ENCODE measurements at places on chromosomes 1 and 21. TPM values are rescaled to one million over a fixed set of nuclear protein-coding genes. Genes with fewer than 3 reads are reported as not detected.

GRCh38 chr1:99659755-99660210 lies 13.9 kb downstream of the PALMD start:
- no peaks in the 10 kb centered on the region for H3K27me3 ChIP-seq
- H3K27ac ChIP-seq: no peak overlapping the region
- no peaks in the 10 kb centered on the region for H3K4me1 ChIP-seq
- H3K36me3 ChIP-seq: no peaks in the 10 kb centered on the region

GRCh38 chr1:1019122-1019999 lies 559 bp upstream of the AGRN start:
- H3K36me3 ChIP-seq: no peaks in the 10 kb centered on the region
- no peak for DNase-seq
- H3K4me3 ChIP-seq: no peak overlapping the region
- H3K27me3 ChIP-seq: no peaks in the 10 kb centered on the region
- peaks cover 14% of the 10 kb centered on the region for H3K4me1 ChIP-seq

WDR77 gene
- 57.5 TPM for total RNA-seq

DNA sequence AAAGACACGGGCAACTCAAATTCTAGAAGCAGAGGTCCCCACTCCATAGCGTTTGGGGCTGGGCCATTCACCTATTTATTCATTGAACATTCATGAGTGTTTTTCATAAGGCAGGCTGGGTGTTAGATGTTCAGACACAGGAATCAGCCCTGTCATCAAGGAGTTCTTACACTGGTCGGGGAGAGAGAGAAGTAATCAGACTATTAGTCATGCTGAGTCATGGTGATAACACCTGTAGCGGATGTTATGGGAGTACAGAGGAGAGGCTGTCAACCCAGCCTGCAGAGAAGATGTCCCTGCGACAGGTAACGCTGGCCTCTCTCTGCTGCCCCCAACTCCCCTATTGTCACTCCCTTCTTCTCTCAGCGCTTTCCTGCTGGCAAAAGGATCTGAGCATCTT lies 17.2 kb downstream of the LY9 start:
- no peaks in the 10 kb centered on the region for H3K4me1 ChIP-seq
- no peaks in the 10 kb centered on the region for H3K27me3 ChIP-seq
- no peak overlapping the region for H3K4me3 ChIP-seq
- DNase-seq: no peak

GRCh38 chr1:29758781-29759499 lies 522.6 kb downstream of the PTPRU start:
- no peaks in the 10 kb centered on the region for H3K36me3 ChIP-seq
- H3K4me3 ChIP-seq: no peak overlapping the region
- DNase-seq: no peak

- H3K4me3 ChIP-seq: no peak overlapping the region
- no peaks in the 10 kb centered on the region for H3K36me3 ChIP-seq
- no peak overlapping the region for H3K27ac ChIP-seq
- peaks cover 8% of the 10 kb centered on the region for H3K4me1 ChIP-seq
- peaks cover 21% of the 10 kb centered on the region for H3K27me3 ChIP-seq
Measured at GRCh38 chr1:29237852-29238619, 1.7 kb downstream of the PTPRU start.

ST6GALNAC5 gene
- total RNA-seq: not detected

DNA sequence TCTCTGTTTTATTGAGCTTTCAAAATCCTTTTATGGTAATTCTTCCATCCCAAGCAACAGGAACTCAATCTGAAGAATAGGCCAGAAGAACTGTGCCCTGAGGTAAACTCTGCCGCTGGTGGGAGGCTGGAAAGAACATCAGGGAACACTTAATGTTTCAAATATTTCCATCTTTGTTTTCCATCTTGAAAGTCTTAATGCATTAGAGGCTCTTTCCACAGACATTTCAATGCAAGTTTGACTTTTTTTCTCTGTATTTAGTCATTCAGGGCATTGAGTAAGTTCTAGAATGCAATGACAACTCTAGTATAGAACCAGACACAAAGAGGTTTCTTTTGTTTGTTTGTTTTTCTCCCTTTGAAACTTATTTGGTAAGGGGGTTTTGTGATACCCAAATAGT lies 61.5 kb downstream of the KIAA0040 start:
- H3K36me3 ChIP-seq: no peaks in the 10 kb centered on the region
- DNase-seq: no peak
- H3K27ac ChIP-seq: peak overlapping the region; percentile 4
- peaks cover 28% of the 10 kb centered on the region for H3K4me1 ChIP-seq
- no peaks in the 10 kb centered on the region for H3K27me3 ChIP-seq
- no peak overlapping the region for H3K4me3 ChIP-seq

PLA2G4A gene
- total RNA-seq: 1.1 TPM

DNA sequence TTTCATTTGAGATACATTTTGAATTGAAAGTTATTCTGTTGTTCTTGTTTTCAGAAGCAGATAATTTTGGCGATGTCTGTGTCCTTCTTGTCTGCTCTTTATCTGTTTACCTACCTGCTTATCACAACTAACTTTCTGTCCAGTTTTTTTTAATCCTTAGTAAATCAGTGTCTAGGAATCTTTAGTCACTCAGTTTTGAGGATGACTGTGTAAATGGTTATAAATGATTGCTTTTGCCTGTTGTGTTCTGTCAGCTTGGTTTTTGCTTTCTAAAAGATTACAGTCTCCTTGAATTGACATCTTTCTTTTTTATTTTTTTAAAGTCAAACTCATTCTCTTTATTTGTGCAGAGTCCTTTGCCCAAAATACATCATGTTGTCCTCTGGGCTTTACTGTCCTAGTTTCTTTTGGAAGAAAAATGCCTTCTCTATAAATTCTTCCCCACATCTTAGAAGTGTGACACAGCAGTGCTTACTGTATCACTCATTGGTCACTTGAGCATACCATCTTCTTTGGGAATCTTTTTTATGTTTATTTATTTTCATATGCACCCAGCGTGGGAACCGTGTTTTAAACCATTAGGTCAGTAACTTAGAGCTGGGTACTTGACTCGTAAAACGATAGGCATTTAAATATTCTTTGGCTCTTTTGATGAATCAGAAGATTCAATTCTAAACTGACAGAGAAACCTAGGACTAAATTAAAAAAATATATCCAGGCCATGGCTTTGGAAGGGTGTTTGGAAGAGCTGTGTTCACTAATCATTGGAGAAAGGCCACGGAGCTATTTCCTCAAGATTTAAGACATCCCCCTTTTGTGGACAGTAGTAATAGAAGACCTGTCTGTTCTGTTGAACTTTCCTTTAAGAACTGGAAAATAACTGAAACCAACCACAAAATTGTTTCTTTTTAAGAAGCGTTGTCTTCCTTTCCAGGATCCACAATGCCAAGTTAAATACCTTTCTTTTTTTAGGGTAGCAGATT lies 20.9 kb downstream of the LAMC1 start:
- H3K4me1 ChIP-seq: peaks cover 36% of the 10 kb centered on the region
- no peak for DNase-seq
- no peak overlapping the region for H3K27ac ChIP-seq
- no peaks in the 10 kb centered on the region for H3K27me3 ChIP-seq

TMEM52 gene
- not detected for total RNA-seq

GRCh38 chr1:172960019-172960418 lies 90.7 kb downstream of the TNFSF18 start:
- no peak overlapping the region for H3K27ac ChIP-seq
- no peaks in the 10 kb centered on the region for H3K36me3 ChIP-seq
- H3K27me3 ChIP-seq: no peaks in the 10 kb centered on the region
- no peaks in the 10 kb centered on the region for H3K4me1 ChIP-seq
- DNase-seq: no peak

S100A1 gene
- total RNA-seq: not detected

GIPC2 gene
- 0.08 TPM for total RNA-seq

MYOG gene
- not detected for total RNA-seq

DNA sequence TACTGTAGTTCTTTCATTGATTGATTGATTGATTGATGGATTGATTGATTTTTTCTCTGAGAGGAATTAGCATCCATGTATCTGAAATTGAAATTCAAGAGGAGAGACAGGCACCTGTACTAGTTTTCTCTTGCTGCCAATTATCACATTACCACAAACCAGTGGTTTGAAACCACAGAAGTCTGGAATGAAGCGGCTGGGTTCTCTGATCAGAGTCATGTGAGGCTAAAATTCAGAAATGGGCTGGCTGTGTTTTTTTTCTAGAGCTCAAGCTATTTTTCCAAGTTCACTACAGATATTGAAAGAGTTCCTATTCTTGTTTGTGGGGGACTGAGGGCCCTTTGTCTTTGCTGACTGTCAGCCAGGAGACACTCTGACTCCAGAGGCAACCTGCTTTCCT lies 10.0 kb downstream of the NBPF3 start:
- H3K4me3 ChIP-seq: no peak overlapping the region
- no peak overlapping the region for H3K27ac ChIP-seq
- H3K36me3 ChIP-seq: no peaks in the 10 kb centered on the region
- H3K27me3 ChIP-seq: no peaks in the 10 kb centered on the region

OR2M7 gene
- not detected for total RNA-seq

GRCh38 chr1:11616766-11617165 lies 37.5 kb downstream of the FBXO2 start:
- H3K4me1 ChIP-seq: no peaks in the 10 kb centered on the region
- no peak overlapping the region for H3K27ac ChIP-seq
- DNase-seq: no peak
- no peaks in the 10 kb centered on the region for H3K27me3 ChIP-seq
- no peak overlapping the region for H3K4me3 ChIP-seq

GRCh38 chr1:185300152-185300551 lies 16.9 kb downstream of the IVNS1ABP start:
- H3K36me3 ChIP-seq: peaks cover 46% of the 10 kb centered on the region
- H3K4me1 ChIP-seq: no peaks in the 10 kb centered on the region
- H3K27ac ChIP-seq: no peak overlapping the region
- H3K27me3 ChIP-seq: no peaks in the 10 kb centered on the region
- H3K4me3 ChIP-seq: no peak overlapping the region
- DNase-seq: no peak

DNA sequence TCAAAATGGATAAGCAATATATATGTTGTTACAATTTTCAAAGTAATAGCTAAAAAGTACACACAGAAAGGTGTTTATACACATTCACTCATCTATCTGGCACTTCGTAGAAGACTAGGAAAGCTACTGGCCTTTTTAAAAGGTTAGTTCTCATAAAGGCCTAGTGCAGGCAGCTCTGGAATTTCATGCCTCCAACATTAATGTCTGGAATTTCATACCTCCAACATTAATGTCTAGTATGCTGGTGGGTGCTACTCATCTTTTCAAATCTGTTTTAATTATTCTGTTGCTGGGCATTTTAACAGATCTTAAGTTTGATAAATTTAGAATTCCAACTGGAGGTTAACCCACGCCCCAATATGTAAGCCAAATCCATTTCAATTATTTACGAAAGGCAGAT lies 124.2 kb downstream of the AKT3 start:
- no peak overlapping the region for H3K4me3 ChIP-seq
- no peaks in the 10 kb centered on the region for H3K36me3 ChIP-seq
- peaks cover 41% of the 10 kb centered on the region for H3K4me1 ChIP-seq
- no peak overlapping the region for H3K27ac ChIP-seq
- no peak for DNase-seq

BARHL2 gene
- total RNA-seq: not detected

DNA sequence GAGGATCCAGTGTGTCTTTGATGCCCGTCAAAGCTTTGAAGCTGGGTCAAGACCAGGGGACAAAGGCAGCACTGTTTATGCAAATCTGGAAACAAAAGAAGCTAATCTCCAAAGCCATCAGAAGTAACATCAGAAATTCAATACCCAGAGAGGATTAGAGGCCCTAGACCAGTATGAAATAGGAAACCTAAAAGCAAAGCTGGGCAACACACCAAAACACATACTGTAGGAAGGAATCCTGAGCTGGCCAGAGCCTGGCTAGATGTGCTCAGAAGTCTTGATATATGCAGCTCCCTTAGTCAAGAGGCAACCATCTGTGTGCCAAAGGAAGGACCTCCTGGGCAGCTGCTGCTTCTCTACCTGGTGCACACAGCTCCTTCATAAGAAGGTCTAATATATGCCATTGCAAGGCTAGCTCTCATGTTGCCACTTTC lies 12.3 kb downstream of the COLGALT2 start:
- H3K36me3 ChIP-seq: no peaks in the 10 kb centered on the region
- peaks cover 4% of the 10 kb centered on the region for H3K27me3 ChIP-seq
- H3K4me1 ChIP-seq: no peaks in the 10 kb centered on the region
- no peak overlapping the region for H3K27ac ChIP-seq
- no peak overlapping the region for H3K4me3 ChIP-seq

- H3K4me1 ChIP-seq: no peaks in the 10 kb centered on the region
- H3K27me3 ChIP-seq: no peaks in the 10 kb centered on the region
- H3K4me3 ChIP-seq: no peak overlapping the region
- H3K27ac ChIP-seq: no peak overlapping the region
- no peaks in the 10 kb centered on the region for H3K36me3 ChIP-seq
Measured at GRCh38 chr1:58821309-58821708, 37.5 kb upstream of the JUN start.

DNA sequence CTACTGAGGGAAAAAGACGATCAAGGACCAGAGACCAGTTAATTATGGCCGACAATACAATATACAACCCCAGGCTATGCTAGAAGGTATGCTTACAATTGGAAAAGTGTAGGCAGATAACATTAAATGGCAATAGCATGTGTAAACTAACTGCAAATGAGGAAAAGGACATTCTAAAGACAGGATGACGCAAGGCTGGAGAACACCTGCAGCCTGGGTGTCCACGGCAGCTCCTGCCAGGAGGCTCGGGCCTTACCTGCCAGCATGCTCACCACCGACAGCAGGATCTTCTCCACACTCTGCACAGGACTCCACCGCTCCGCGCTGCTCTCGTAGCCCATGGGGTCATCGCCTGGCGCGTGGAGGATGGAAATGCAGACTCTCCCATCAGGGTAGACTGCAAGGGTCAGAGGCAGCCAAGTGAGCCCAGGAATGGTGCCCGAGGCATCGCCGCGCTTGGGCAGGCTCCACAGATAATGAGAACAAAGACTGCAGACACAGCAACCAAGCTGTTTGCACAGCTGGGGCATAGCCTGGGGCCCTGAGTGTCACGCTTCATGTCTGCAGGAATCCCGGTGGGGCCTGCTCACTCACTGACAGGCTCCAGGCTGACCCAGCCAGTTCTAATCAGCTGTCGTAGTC lies 28.2 kb downstream of the UBE2G2 start:
- H3K4me3 ChIP-seq: no peak overlapping the region
- no peak overlapping the region for H3K27ac ChIP-seq
- peaks cover 27% of the 10 kb centered on the region for H3K36me3 ChIP-seq
- DNase-seq: no peak
- no peaks in the 10 kb centered on the region for H3K27me3 ChIP-seq

DNA sequence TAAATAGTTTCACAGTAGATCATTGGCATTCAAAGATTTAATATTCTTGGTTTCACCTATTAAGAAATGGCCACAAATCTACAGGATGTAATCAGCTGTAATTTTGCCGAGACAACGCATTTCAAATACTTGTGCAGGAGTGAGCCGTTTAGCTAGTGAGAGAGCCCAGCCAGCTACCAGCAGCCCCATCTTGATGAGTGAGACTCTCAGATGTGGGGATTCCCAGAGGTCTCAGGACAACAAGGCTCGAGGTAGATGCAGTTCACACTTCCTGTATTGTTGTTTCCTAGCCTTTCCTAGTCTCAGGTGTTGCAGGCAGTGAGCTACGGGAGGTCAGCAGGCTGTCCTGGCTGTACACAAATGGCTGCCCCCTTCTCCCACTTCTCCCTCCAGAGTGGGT lies 108.6 kb downstream of the PBX1 start:
- H3K4me3 ChIP-seq: no peak overlapping the region
- no peak overlapping the region for H3K27ac ChIP-seq
- no peaks in the 10 kb centered on the region for H3K4me1 ChIP-seq
- no peak for DNase-seq
- H3K27me3 ChIP-seq: no peaks in the 10 kb centered on the region
- no peaks in the 10 kb centered on the region for H3K36me3 ChIP-seq

DIRAS3 gene
- not detected for total RNA-seq
